NCI-H524 (cell line): ENCODE measurements at places on chromosomes 2 and 18.

DNA sequence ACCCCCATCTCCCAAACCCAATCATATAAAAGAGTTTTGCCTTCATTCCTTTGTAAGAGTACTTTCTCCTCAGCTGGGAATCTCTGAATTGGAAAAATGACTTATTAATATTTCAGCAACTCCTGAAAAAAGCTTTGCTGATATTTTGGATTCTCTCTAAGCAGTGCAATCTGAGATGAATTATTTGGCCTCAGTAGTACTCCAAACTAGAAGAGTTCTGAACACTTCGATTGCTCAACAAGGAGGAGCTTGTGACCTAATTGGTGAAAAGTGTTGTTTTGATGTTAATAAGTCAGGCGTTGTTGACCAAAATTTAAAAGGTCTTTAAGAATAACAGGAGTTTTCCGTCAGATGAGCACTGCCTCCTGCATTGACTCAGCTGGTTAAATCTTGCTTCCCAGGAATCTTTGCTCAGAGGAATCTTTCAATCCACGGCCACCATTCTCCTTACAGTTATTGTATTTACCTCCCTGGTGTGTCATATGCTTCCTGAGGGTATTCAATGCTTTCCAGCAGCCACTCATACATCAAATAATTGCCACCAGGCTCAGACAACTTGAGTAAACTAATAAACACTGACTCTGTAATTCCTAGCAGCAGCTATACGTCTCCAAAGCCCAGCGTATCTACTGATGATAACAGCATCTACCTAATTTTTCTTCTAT lies 24.5 kb upstream of the LIPG start:
- no peak for DNase-seq

DNA sequence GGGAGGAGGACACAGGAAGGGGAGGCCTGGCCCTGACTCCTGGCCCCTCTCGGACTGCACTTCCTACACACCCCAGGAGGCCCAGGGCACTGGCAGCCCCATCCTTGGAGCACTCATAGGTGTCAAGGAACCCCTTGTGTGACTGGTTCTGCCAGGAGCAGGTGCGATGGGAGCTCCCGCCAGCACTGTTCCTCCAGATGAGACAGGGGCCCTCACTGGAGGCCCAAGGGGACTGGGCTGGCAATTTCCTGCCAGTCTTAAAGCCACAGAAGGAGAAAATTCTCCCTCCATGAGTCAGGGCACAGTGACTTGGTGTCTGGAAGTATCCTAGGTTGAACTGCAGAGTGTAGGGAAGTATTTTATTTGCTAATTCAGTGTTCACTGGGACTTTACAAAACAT lies 42.8 kb upstream of the MAL start:
- no peak for DNase-seq

GRCh38 chr2:192053921-192054320 lies 140.8 kb downstream of the TMEFF2 start:
- DNase-seq: peak; percentile 91

DNA sequence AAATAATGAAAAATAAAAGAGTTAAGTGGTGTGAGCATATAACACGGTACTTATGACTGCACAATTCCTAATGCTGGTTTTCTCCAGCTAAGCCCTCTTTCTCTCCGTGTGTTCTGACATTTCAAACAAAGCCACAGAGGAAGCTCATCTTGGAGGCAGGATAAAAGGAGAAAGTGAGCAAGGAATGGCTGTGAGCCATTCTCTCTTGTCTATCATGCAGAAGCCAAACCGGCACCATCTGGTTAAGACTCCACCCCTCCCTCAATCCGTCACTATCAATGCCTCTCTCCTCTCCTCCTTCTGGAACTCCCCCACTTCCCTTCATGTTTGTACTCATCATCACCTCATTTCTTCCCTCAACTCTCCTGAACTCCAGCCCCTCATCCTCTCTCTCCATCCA lies 210.4 kb downstream of the TMEM163 start:
- peak; percentile 65 for DNase-seq

GRCh38 chr2:65177751-65178442 lies 48.0 kb upstream of the RAB1A start:
- no peak for DNase-seq

DNA sequence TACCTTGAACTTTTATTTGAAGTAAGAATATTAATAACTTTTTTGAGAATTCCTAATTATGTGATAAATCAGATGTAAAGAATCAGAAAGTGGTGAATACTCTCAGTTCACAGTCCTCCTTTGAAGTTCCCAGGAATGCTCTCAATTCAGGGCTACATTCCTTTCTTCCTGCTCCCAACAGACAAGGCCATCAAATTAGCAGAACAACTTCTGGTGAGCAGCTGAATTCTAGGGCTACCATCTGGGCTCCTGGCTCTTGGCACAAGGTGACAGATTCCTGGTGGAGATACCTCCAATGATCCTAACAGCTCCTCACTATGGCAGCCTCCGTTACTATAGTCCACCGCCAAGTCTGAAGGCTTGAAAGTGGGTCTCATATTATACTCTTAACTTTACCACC lies 37.8 kb upstream of the OLA1 start:
- DNase-seq: peak; percentile 0

GRCh38 chr2:237486819-237487448 lies at the start of gene MLPH:
Gene MLPH (plus strand): TSS chr2:237487251. CDS start chr2:237493427, 6,176 bp downstream.
- DNase-seq: peak; percentile 41

- no peak for DNase-seq
These were observed at the start of gene IL1R2 for GRCh38 chr2:101991721-101992145. Gene IL1R2 (plus strand): TSS chr2:101991960. CDS start chr2:102008576, 16,616 bp downstream.

DNA sequence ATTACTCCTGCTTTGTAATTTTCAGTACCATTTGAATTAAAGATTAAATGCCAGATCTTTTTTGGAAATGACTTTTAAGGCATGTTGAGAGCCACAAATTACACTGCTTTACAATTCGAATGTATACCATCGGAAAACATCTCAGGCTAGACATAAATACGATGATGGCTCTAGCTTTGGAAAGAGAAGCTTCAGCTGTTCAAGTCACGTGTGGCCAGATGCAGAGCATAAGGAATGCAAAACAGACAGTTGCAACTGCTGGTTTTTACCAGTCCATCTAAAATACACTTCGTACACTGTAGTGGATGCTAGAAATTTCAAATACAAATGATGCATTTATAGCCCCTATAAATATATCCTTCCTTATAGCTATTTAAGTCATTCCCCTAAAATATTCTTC lies 8.0 kb downstream of the ZNF516 start:
- peak; percentile 44 for DNase-seq

DNA sequence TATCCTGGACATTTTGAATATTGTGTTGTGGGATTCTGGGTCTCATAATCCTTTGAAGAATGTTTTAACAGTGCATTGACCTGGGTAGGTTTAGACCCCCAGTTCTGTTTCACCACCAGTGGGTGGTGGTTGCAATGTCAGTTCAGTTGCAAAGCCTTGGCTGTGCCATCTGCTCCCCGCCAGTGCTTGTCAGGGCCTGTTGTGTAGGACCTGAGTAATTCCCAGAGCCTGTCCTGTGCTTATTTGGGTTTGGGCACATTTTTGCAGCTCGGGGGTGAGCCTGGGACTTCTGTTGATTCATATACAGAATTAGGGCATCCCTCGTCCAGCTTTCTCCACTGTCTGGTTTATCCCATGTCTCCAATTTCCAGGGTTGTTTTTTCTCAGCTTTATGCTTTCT lies 24.8 kb downstream of the ATP9B start:
- peak; percentile 39 for DNase-seq

GRCh38 chr2:149849136-149849535 lies 261.6 kb upstream of the MMADHC start:
- DNase-seq: no peak

DNA sequence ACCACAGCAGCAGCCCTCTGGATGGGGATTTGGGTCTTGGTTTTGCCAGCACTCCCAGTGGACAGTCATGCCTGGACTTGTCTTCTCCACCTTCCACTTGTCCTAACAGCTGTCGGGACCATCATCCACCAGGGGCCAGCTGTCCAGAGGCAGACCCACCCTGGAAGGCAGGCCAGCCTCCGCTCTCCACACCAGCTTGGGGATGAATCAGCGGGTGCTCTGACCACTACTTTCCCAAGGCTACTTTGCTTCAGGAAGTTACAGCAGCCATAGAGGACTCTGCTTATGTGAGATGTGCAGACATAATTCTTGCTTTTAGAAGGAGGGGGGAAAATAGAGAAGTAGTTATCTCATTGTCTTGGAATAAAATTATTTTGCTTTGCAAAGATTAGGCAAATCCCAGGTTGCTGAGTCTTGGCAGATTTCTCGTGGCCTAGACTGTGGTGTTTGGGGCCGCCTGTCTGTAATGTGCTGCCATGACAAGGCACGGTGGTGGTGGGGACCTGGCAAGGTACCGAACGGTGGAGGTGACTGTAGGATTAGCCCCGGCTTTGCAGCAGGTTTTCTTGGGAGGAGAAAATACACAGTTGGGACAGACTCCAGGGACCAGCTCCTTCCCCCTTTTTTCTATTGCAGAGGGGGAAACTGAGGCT lies 148.7 kb downstream of the AGAP1 start:
- DNase-seq: no peak

- DNase-seq: no peak
These were observed 17.1 kb downstream of the SLC8A1 start for GRCh38 chr2:40434731-40435271.

- DNase-seq: no peak
These were observed 105.1 kb upstream of the NCKAP5 start for GRCh38 chr2:133673305-133673905.

GRCh38 chr2:241797441-241798080 lies 11.4 kb upstream of the NEU4 start:
- no peak for DNase-seq

DNA sequence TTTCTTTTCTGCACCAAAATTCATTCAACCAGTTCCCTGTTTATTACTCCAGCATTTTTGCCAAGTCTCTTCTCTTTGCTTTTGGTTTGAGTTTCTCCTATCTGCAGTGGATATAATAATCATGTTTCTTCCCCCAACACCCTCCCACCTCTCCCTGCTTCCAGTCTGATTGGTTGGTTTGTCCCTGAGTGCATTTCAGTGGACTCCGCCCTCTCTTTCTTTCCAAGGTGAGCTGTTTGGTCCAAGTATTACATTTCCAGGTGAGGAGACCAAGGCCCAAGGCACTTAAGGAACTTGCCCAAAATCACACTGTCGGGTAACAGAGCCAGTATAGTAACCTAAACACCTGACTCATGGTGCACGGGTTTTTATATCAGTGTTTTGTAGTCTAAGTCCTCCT lies 17.7 kb downstream of the MRO start:
- DNase-seq: no peak

GRCh38 chr18:22040533-22040932 lies 128.9 kb upstream of the GATA6 start:
- DNase-seq: no peak

- DNase-seq: peak; percentile 38
These were observed 40.7 kb upstream of the C2orf66 start for GRCh38 chr2:196849895-196850294.

- DNase-seq: no peak
These were observed 11.6 kb downstream of the STK11IP start for GRCh38 chr2:219609149-219609750.

DNA sequence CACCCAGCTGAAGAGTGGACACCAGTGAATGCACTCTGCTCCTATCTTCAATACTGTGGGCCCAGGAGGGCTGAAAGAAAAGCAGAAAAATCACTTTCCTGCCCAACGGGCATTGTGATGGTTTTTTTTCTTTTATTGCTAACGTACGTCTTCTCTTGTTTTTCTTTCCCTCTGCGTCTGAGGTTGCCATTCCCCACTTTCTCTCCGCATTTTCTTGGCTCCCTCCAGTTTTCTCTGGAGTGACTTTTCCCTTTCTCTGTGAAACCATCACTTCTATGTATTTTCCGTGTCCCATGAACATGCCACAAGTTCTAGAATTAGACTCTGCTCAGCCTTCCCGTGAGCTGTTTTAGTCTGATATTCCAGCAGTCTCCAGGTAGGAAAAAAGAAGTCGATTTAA lies 169.2 kb downstream of the BCL2 start:
- no peak for DNase-seq

DNA sequence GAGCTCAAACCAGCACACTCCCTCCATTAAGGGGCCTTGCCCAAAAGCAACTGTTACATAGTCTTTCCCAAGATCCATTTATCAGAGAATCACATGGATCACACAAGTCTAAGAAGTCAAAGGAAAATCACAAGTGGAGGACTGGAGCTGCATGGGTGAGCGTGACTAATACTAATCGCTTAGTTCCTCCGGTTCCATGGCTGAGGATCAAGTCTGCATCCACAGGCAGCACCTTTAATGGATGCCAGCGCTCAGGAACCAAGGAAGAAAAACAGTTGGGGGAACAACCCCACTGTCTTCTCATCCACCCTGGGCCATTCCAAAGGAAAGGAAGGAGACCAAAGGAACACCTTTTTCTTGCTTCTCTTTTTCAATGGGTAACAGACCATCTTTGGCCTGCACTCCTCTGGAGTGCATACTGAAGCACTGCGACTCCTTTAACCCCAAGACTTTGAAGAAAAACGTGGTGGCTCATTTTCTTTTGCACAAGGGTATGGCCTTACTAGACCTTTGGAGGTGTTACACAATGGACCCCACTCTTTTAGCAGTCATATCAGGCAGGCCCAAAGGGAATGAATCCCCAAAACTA lies 9.2 kb upstream of the WDR33 start:
- no peak for DNase-seq

GRCh38 chr18:22822841-22823508 lies 110.2 kb upstream of the RBBP8 start:
- no peak for DNase-seq

DNA sequence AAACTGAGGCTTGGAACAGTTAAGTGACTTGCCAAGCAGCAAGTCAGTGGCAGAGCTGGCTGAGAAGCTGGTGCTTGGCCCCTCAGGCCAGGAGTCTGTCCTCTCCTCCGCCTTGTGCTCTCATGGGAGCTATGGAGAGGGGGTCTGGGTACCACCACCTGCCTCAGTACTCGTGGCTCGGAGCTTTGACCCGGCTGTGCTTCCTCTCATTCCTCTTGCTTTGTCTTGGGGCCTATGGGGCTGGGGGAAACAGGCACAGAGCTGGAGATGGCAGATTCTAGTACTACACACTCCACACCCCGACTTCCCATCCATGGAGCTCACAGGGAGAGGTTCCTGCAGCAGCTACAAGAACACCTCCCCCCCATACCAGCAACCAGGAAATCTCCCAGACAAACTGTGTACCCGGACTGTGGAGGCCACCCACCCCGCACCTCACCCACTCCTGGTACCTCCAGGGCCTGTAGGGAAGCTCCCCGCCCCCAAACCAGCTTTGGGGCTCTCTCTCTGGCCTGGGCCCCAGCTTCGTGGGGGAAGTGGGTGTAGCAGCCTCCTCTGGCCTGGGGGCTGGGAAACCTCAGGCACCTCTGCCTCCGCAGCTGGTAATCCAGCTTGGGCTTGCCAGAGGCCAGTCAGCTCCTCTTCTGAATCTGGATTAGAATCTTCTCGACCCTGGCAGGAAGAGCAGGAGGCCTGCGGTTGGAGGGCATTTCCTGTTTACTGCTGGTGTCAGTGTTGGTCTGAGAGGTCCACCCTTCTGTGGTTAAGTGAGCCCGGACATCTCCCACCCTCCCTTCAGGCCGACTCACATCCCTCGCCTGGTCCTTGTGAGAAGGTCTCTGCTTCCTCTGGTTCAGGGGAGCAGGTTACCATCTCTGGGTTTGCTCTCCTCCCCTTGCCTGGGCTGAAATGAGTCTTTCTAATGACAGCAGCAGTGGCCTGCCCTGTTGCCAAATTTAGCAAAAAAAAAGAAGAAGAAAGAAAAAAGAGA lies 22.3 kb upstream of the RHOB start:
- DNase-seq: no peak

GRCh38 chr2:119434664-119435063 lies 3.0 kb downstream of the TMEM37 start:
- DNase-seq: no peak
